T1000 (cell line): ENCODE measurements at places on chromosomes 16 and 17.
A peak's percentile ranks its signal among the peaks of the same experiment; 100 is the strongest.

DNA sequence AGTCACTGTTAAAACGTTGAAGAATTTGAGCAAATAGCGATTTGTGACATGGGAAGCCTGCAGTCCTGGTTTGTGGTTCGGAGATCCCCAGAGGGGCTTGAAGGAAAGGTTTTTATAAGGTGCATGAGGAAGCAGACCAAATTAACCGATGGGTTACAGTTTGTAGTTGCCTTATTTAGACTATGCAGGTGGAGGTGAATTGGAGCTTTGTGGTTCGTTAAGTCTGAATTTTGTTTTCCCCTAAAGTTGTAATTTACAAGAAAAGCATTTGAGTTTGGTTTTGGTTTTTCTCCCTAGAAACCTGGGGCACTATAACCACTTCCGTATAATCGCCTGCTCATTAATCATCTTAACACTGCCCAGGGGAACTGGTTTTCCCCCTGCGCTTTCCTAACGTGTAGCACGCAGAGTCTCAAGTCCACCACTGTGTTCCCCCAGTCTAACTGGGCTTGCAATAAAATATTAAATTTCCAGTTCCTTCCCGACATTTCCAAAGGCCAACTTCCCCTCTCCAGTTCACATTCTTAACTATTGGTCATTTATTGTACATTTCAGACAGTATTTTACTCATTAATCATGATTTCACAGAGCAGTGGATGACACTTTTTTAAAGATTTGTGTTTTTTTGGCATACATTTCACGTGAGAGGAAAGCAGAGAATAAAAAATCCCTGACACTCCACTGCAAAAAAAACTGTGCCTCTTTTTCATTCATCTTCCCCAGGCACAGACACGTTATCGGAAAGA is 932 bp downstream of the ZNF267 start:
- no peak for DNase-seq

- DNase-seq: no peak
These were observed 190.6 kb upstream of the FOXF1 start for GRCh38 chr16:86319585-86320236.

DNA sequence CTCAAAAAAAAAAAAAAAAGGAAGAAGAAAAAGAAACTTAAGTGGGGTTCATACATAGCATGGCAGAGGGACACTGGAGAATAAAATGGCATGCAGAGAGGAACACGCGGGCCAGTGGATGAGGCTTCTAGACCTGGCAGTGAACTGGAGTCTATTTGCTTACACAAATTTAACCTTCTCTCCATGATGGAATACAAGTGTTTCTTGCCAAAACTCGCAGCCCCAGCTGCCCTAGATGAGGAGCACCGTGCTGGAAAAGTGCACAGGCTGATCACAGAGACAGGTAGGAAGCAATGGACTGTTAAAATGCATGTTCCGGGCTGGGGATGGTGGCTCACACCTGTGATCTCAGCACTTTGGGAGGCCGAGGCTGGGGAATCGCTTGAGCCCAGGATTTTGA is 9.3 kb downstream of the SSTR2 start:
- no peak for DNase-seq

- peak; percentile 96 for DNase-seq
These were observed 37.9 kb upstream of the ARL4D start for GRCh38 chr17:43360739-43361505.

DNA sequence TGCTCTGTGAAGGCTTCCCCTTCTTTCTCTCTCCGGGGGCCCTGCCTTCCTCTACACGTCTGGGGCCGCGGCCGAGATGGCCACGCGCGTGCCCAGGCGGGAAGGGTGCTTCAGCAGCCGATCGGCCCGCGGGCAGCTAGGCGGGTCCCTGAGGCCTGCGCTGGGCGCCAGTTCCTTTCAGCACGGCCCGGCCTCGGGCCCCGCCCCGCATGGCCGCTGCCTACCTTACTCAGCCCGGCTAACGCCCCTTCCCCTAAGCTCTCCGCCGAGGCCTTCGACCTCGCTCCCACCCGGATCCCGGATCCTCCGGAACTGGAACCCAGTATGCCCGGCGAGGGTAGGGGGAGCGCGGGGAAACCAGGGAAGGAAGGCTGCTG is 335 bp downstream of the TMEM11 start:
- DNase-seq: no peak

DNA sequence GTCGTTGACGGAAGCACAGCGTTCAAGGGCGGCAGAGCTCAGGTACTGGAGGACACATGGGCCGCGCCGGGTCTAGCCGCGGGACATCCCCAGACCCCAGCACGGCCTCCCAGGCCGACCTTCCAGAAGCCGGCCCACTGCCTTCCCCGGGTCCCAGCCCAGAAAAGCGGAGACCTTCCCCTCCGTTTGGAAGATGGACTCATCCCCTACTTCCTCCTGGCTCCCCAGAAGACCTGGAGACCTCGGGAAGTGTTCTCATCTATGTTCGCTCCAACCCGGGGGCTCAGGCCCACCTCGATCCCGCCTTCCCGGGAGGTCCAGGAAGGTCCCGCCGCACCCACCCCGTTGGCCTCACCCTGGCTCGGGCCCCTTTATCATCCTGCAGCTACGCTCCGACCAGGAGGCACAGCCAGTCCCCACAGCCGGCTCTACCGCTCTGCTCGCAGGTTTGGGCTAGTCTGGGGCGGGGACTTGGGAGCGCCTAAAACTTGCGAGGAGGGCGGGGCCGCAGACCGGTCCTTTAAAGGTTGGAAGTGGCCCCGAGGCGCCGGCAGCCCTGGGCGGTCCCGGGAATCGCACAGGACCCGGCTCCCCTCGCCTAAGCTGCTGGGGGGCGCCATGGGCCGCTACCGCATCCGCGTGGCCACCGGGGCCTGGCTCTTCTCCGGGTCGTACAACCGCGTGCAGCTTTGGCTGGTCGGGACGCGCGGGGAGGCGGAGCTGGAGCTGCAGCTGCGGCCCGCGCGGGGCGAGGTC is at the start of gene ALOX12:
Gene ALOX12, plus strand, starts transcription at position 550 of the 756 bp plus-strand sequence. Its CDS starts 69 bp downstream, at position 619.
- no peak for DNase-seq
